ENCODE measurements at places on chromosomes 7 and 10. TPM values are rescaled to one million over a fixed set of nuclear protein-coding genes. Genes with fewer than 3 reads are reported as not detected.

- H3K27ac ChIP-seq: no peak overlapping the region
- H3K36me3 ChIP-seq: no peaks in the 10 kb centered on the region
- H3K4me1 ChIP-seq: no peaks in the 10 kb centered on the region
- no peaks in the 10 kb centered on the region for H3K27me3 ChIP-seq
Observed at GRCh38 chr10:8485032-8485431, 430.5 kb downstream of the GATA3 start.

DNA sequence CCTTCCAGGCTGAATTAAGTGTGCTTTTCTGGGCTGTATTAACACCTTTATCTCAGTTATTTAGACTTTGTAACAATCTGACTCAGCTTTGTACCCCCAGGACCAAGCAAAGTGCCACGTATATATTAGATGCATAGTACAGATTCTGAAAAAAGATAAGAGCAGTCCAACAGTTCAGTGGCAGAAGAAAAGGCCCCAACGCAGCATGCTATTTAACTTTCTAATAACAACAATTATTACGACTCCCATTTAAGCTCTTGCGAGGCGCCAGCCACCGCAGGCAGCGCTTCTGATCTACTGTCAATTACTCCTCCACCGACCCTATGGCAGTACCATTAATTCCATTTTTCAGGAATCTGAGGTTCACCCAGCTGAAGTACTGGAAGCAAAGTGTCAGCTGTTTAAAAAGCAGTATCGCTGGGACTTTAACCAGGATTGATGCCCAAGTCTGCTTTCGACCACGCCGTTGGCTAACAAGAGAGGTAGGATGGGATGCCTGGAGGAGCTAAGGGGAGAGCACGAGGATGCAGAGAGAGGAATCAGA, 638 bp downstream of the LIPA start:
- H3K36me3 ChIP-seq: no peaks in the 10 kb centered on the region
- DNase-seq: no peak
- peak overlapping the region; percentile 39 for H3K27ac ChIP-seq
- H3K4me1 ChIP-seq: peaks cover 2% of the 10 kb centered on the region

EPHA1 gene
- 22.3 TPM for total RNA-seq

- H3K27me3 ChIP-seq: no peaks in the 10 kb centered on the region
- no peak overlapping the region for H3K27ac ChIP-seq
- H3K4me3 ChIP-seq: no peak overlapping the region
- no peaks in the 10 kb centered on the region for H3K4me1 ChIP-seq
Observed at GRCh38 chr7:27410812-27411544, 168.4 kb downstream of the EVX1 start.

Data from kidney (tissue), 22 donors.